ENCODE measurements at places on chromosomes 16 and 17.

DNA sequence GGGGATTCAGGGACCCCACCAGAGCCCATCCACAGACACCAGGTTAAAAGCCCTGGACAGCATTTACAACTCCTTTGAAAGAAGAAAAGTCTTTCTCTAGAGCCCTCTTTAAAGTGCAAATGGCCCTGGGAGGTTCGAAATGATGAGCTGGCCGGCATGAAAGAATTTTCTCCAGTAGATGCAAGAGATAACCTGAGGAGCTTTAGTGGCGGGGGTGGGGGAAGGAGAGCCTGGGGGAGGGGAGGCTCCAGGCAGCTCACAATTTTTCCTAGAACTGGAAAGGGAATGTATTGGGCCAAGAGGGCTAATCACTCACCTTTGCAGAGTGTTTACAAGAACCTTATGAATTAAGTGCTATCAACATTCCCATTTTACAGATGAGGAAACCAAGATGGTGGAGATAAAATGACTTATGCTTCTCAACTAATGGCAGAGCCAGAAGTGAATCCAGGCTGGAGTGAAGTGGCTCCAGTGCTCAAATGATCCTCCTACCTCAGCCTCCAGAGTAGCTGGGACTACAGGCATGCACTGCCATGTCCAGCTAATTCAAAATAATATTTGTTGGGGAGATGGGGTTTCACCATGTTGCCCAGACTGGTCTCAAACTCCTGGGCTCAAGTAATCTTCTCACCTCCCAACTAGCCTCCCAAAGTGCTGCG, 4.2 kb upstream of the CDH1 start:
- no peak for DNase-seq

DNA sequence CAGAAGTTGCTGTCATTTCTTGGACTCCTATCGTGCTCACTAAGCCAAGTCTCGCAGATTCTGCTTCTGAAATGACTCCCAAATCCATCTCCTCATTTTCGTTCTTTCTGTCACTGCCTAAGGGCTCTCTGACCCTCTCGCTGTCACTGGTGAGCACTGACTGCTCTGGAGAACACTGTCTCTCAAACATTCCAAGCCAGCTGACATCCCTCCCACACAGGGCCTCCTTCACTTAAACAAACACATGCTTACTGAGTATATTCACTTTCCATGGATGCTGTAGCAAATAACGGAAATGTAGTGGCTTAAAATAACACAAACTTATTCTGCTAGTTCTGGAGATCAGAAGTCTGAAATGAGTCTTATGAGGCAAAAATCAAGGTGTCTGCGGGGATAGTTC, 18.8 kb downstream of the CACNG1 start:
- no peak for DNase-seq

- DNase-seq = no peak
Measured at GRCh38 chr17:2672026-2672425, 39.5 kb downstream of the CLUH start.

- DNase-seq = no peak
Measured at GRCh38 chr17:8741771-8742170, 2.9 kb downstream of the CCDC42 start.

DNA sequence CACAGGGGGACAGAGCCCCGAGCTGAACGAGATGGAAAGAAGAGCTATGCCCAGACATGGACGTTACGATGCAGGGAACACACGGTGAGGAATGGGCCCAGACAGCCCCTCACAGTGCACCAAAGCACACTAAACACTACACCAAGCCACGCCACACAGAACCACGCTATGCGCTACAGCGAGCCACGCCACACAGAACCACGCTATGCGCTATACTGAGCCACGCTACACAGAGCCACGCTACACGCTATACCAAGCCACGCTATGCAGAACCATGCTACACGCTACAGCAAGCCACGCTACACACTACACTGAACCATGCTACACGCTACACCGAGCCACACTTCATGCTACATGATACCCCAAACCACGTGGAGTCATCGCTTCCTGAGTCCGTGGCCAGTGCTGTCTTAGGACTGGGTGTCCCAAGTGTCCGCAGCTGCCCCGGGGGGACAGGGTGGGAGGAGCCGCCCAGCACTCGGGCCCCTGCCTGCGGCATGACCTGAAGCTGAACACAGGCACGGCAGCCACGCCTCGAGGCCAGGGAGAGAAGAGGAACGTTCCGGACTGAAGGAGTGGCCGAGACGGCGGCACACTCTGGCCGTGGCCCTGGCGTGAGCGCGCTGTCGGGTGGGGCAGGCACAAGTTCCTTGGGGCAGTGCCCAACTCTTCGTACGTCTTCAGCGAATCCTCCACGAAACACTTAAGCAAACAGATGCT, 61.3 kb downstream of the LMF1 start:
- no peak for DNase-seq

- DNase-seq = no peak
Measured at GRCh38 chr17:28760601-28761562, 17.1 kb downstream of the TRAF4 start.

DNA sequence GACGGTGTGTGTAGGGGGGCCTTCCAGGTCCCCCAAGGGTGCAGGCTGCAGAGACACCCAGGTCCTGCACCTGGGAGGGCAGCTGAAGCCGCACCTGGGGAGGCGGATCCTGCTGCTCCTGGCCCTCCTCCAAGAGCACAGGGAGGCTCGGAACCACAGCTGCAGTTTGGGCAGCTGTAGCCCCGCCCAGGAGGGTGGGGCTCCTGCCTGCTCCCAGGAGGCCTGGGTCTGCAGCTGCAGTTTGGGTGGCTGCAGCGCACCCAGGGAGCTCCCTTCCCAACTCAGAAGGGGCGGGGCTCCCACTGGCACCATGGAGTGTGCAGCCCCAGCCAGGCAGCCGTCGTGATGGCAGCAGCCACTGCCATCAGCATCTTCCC, 69.4 kb upstream of the NKD1 start:
- DNase-seq = no peak

Data from activated CD4-positive, alpha-beta T cell treated with anti-CD3 and anti-CD28 coated beads, Interleukin-2, amount 50 U/mL, for 16 hours (primary cell).